ENCODE measurements at places on chromosomes 16 and 17. TPM values are rescaled to one million over a fixed set of nuclear protein-coding genes. Genes with fewer than 3 reads are reported as not detected.

- DNase-seq = no peak
Observed at GRCh38 chr16:50989047-50989446, 162.0 kb downstream of the SALL1 start.

- no peak for DNase-seq
Observed at GRCh38 chr16:65743558-65743957, 621.7 kb upstream of the CDH11 start.

Gene NUP88
- total RNA-seq = 65.2 TPM

- peak; percentile 93 for DNase-seq
Observed at GRCh38 chr17:81514739-81515529, 2.3 kb upstream of the ACTG1 start.

GRCh38 chr17:57920916-57921703, 34.1 kb downstream of the CUEDC1 start:
- DNase-seq = no peak

All from hepatocyte (in vitro differentiated cells).